ENCODE measurements at places on chromosomes 1 and 21. TPM values are rescaled to one million over a fixed set of nuclear protein-coding genes. Genes with fewer than 3 reads are reported as not detected.

DNA sequence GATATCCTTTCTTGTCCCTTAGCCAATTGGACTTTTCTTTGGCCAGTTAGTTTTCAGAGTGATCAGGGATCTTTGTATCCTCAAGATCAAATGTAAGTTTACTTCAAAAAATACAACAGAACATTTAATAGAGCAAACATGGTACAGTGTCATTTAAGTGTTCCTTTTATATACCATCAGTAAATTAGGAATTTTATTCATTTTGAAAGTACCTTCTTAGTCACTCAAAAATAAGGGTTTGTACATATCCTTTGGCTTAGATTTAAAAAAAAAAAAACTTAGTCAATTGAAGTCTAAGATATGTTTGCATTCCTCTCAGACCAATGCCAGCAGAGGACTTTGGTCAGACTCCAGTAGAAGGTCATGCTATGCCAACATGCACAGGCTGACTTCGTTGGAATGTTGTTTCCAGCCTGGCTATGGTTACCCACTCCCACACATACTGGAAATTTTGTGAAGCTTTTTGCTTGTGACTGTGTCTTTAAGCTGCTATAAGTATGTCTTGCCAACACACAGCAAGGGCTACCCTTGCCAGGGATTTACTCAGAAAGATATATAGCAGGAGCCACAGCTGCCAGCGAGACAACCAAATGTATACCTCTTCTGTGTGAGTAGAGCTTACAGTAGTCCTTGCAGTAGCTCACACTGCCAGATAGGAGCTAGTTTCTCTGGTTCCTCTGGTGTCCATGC is 81.5 kb upstream of the LRIF1 start:
- no peak for DNase-seq

- no peak for DNase-seq
Observed at GRCh38 chr1:172494166-172494565, 38.8 kb upstream of the SUCO start.

The ANGPTL3 gene
- total RNA-seq, result not detected

The PTPRF gene
- total RNA-seq, result 40.0 TPM

The BATF3 gene
- total RNA-seq, result 1.8 TPM

Measured in sigmoid colon (tissue), 7 donors.